ENCODE measurements at places on chromosomes 12 and 14. TPM values are rescaled to one million over a fixed set of nuclear protein-coding genes. Genes with fewer than 3 reads are reported as not detected.

Gene PRDM4
- 49.5 TPM for total RNA-seq

Gene CDCA4
- total RNA-seq, result 10.3 TPM

Gene POMT2
- total RNA-seq, result 6.7 TPM

- no peak for DNase-seq
These were observed 179.7 kb upstream of the HIF1A start for GRCh38 chr14:61515436-61516117.

DNA sequence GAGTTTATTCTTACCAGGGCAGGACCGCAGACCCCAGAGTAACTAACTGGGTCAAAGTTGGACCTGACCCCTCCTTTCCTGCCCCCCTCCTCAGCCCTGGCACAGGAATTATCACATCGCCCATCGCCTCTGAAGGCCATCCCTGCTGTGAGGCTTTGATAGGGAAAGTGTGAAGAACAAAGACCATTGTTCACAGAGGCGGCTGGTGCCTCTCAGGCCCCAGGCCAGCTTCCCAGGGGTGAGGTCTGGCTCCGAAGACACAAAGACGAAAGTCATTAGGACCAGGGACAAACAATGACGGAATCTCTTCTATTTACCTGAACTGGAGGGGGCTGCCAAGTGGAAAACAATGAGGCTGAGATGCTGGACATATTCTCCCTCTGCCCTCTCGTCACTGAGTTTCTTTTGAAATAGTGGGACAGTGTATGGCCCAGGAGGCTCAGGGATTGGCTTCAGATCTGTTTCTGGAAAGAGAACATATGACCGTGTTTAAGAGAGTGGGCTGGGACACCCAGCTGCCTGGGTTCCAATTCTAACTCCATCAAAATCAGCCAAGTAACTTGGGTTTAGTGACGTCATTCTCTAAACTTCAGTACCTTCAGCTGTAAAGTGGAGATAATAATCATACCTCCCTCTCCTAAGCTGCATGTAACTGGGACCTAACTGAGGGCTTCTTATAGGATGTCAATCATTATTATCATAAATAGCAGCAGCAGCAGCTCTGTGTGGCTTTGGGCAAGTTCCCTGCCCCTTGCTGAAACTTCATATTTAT lies 769.4 kb downstream of the MED13L start:
- DNase-seq, result no peak
